Mucosa of gallbladder (tissue), 1 donor: ENCODE measurements at places on chromosomes 16 and 17. TPM values are rescaled to one million over a fixed set of nuclear protein-coding genes. Genes with fewer than 3 reads are reported as not detected.

DNA sequence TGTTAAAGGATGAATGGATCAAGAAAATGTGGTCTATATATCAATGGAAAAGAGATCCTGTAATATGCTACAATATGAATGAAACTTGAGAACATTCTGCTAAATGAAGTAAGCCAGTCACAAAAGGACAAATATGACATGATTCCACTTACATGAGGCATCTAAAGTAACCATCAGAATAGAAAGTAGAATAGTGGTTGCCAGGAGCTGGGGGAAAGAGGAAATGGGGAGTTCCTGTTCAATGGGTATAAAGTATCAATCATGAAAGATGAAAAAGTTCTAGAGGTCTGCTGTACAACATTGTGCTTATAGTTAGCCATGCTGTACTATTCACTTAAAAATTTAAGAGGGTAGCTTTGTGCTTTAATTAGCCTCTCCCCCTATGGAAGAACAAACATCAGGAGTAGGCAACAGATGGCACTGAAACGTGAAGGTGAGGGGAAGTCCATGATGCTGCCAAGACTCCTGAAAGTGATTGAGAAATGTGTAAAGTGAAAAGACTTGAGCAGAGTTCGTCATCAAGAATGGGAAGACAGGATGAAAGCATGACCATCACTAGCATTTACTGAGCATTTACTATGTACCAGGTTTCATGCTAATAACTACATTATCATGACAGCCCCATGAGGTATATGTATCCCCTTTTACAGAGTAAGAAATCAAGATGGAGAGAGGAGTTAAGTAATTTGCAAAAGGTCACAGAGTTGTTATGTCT, 167.2 kb downstream of the CYB561 start:
- no peak for DNase-seq

- DNase-seq, result no peak
These were observed 11.7 kb downstream of the ATPAF2 start for GRCh38 chr17:18027280-18027679.

- no peak for DNase-seq
These were observed 1.7 kb downstream of the MEOX1 start for GRCh38 chr17:43659823-43660617.

- no peak for DNase-seq
These were observed 38.4 kb downstream of the ABAT start for GRCh38 chr16:8712589-8713361.

GRCh38 chr17:41959336-41960095, 7.1 kb upstream of the CNP start:
- no peak for DNase-seq

- DNase-seq, result no peak
These were observed 725 bp upstream of the MT2A start for GRCh38 chr16:56607675-56608042.

The OSGIN1 gene
- total RNA-seq, result 22.4 TPM
